ENCODE measurements at places on chromosomes 1 and 21.

- DNase-seq, result peak; percentile 93
Observed at GRCh38 chr1:145985502-145986439, 10.6 kb downstream of the TXNIP start.

GRCh38 chr1:29329022-29329775 is 92.9 kb downstream of the PTPRU start:
- DNase-seq, result no peak

GRCh38 chr1:30977105-30977504 is 68.5 kb upstream of the SDC3 start:
- peak; percentile 22 for DNase-seq

GRCh38 chr1:47686731-47687630 is 249.1 kb downstream of the FOXD2 start:
- DNase-seq, result no peak
